ENCODE measurements at places on chromosomes 16 and 17.
A peak's percentile ranks its signal among the peaks of the same experiment; 100 is the strongest.

DNA sequence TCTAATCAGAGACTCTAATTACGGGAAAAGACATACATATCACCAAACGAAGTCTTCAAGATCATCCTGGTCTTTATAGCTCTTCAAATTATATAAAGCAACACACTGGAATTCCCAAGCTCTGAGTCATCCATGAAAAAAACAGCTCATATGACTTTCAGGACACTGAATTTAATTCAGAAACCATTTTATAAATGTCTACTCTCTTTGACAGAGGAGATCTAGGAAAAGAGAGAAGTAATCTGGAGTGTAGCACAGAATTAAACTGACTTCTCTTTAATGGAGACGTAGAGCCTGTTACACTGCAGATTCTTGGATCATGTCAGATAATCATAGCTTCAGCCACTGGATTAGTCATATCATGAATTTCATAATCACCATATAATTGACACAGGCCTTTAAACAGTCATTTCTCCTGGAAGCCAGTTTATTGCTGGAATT lies 86.8 kb upstream of the WSB1 start:
- DNase-seq, result no peak

- no peak for DNase-seq
Observed at GRCh38 chr16:88640498-88641247, 2.3 kb downstream of the IL17C start.

DNA sequence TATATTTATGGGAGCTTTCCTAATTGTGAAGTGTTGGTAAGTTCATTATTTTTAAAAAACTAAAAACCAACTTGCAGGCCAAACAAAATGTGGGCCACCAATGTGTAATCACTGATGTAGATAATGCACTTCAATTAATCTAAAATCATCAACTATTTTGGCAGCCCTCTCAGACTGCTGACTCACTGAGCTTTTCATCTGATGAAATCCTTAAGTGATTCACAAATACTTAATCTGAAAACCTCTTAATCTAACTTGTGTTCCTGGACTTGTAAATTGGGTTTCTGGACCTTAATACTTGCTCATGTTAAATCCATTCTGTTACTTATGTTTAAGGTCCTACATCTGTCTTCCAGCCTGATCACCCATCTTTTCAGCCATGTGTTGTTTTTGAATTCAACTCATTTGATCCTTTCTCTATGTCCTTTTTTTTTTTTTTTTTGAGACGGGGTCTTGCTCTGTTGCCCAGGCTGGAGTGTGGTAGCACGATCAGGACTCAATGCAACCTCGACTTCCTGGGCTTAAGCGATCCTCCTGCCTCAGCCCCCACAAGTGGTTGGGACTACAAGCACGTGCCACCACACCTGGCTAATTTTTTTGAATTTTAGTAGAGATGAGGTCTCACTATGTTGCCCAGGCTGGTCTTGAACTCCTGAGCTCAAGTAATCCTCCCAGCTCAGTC lies 39.0 kb downstream of the PRKCB start:
- no peak for DNase-seq

DNA sequence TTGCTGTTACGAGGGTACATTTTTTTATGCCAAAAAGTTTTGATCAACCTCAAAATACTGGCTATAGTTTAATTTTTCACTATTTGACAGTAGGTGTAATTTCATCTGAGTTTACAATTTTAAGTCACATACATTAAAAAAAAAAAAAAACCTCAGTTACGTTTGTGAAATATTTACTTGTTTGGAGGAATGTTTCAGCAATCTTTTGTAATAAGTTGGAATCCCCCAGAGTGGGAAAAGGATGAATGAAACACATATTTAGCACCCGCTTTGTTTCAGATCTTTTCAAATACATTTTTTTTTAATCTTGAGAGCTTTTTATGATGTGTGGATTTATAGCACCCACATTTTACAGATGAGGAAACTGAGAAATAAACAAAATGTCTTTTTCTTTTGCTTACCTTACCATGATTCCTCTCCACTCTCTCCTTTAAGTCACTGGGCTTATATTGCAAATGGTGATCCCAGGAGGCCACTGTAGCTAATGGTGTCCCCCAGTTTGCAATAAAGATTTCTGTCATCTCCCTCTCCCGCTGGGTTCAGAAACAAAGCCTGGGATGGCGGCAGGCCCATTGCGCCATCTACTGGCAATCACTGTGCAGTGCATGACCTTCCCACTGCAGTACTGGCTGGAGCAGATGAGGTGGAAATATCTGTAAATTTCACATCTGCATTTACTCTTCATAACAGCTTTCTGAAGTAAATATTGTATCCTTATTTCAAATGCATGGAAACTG lies 27.7 kb downstream of the TBC1D3B start:
- DNase-seq, result peak; percentile 73

- DNase-seq, result no peak
Observed at GRCh38 chr17:37327341-37328090, 48.3 kb upstream of the C17orf78 start.

DNA sequence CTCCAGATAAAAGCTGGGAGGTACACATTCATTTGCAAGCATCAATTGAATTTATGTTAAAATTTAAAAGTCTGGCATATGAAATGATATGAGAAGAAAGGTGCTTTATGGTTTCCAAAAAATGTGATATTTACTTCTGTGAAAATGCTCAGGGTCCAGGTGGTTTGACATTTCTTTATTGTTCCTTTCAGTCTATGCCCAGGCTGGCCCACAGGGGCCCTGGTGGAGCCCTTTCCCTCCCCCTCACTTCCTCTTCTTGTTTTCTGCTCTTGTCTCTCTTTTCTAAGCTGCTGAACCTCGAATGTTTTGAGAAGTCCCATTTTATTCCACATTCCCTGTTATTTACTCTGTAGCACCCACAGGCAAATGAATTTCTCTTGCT lies 127.8 kb downstream of the HS3ST3B1 start:
- DNase-seq, result no peak

DNA sequence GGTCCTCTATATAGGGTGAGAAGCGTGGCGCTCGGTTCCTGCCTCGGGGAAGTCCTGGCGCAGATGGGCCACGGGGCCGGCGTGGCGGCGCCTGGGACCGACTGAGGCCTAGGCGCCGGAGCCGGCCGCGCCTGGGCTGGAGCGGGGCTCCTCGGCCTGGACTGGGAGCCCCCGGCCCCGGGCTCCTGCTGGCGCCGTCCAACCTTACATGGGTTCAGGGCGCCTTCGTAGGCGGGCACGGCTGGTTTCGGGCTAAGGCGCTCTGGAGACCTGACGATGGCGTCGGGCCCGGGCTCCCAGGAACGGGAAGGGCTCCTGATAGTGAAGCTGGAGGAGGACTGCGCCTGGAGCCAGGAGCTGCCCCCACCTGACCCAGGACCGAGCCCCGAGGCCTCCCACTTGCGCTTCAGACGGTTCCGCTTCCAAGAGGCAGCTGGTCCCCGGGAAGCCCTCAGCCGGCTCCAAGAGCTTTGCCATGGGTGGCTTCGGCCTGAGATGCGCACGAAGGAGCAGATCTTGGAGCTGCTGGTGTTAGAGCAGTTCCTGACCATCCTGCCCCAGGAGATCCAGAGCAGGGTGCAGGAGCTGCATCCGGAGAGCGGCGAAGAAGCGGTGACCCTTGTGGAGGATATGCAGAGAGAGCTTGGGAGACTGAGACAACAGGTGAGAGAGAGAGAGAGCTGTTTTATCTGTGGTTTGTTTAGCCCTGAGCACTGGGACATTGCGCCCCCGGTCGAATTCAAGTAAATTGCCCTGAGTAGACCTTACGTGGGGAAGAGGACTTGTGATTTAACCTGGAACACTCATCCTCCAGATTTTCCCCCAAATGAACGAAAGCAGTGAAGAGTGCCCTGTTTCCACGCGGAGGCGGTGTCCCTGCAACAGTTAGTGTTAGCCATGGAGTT lies 504 bp downstream of the ZNF263 start:
- DNase-seq, result no peak

GRCh38 chr17:79835953-79836509 lies 3.2 kb downstream of the CBX4 start:
- peak; percentile 84 for DNase-seq

GRCh38 chr16:78566397-78567073 lies 467.1 kb downstream of the WWOX start:
- DNase-seq, result no peak

GRCh38 chr17:66805567-66805966 lies 29.4 kb upstream of the CACNG5 start:
- no peak for DNase-seq

GRCh38 chr16:83937922-83938885 lies 14.8 kb upstream of the OSGIN1 start:
- DNase-seq, result no peak

- DNase-seq, result peak; percentile 38
Observed at GRCh38 chr16:1809281-1809801, 15.8 kb upstream of the IGFALS start.

DNA sequence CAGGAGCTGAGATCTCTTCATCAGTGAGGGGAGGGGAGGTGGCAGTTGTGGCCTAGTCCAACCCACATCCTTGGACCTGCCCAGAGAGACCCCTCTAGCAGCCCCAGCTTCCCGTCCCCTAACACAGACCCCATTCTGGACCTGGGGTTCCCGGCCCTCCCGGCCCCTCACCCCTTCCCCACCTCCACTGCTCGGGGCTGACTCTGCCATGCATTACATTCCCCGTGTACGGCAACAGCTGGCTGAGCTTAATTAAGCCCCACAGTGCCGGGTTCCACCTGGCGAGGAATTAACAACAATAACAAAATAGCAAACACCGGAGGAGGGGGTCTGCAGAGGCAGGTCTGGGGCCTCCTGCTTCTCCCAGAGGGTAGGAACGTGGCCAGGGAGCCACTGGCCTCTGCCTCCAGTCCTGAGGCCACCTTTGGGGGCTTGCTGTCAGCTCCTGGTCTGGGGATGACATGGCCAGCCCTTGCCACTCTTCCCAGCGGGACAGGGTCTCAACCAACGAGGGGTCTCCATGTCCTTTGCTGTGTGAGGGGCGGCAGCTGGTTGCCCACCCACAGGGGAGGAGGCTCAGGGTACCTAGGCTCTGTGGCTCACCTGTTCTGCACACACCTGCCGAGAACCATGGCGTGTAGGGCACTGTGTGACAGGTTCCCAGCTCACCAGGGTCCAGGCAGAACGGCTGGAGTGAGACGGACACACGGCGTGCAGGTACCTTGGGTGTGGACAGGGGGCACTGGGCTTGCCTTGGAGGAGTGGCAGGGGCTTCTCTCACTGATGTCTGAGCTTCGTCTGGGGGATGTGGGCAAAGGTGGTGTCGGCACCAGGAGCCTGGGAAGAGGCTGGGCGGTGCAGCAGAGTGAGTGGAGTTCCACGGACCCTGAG lies 46.9 kb upstream of the CBFA2T3 start:
- no peak for DNase-seq

DNA sequence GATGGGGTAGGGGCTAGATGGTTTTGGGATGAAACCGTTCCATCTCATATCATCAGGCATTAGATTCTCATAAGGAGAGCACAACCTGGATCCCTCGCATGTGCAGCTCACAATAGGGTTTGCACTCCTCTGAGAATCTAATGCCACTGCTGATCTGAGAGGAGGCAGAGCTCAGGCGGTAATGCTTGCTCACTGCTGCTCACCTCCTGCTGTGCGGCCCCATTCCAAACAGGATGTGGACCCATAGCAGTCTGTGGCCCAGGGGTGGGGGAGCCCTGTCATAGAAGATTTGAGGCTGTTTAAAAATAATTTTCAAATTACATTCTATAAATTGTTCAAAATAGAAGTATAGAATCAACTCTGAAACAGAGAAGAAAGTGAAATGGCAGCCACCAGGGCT lies 50.8 kb downstream of the PHKB start:
- no peak for DNase-seq

GRCh38 chr17:47742319-47743181 lies 9.5 kb downstream of the TBX21 start:
- no peak for DNase-seq

GRCh38 chr17:11981862-11982261 lies 15.4 kb downstream of the ZNF18 start:
- DNase-seq, result no peak

DNA sequence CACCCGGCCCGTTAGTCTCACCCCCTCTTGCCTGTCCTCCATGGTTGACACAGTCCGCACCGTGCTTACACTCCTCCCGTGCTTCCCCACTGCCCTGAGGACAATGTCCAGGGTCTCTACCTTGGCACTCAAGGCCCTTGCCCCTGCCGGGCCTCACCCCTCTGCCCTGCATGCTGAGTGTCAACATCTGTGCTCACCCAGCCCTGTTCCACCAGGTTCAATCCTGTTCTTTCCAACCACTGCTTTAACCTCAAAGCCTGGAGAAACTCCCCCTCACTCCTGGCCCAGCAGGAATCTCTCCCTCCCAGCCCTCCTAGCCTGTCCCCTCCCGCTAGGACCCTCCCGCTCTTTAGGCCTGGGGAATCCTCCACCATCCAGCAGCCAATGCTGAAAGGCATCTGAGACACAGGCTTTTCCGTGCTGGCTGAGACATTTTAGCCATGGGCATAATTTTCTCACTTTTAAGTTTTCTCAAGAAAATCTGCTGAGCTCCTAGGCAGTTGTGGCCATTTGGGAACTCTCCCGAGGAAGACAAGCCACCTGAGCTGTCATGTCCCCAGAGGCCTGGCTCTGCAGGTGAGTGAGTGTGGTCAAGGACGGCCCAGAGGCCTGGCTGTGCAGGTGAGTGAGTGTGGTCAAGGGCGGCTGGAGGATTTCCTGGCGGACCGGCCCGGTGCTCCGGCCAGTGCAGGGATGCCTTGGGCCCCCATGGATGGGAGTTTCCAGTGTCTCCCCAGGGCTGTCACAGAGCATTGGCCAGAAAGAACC lies 10.8 kb upstream of the P2RX1 start:
- no peak for DNase-seq

- DNase-seq, result no peak
Observed at GRCh38 chr16:57036945-57037344, 47.6 kb downstream of the NLRC5 start.

DNA sequence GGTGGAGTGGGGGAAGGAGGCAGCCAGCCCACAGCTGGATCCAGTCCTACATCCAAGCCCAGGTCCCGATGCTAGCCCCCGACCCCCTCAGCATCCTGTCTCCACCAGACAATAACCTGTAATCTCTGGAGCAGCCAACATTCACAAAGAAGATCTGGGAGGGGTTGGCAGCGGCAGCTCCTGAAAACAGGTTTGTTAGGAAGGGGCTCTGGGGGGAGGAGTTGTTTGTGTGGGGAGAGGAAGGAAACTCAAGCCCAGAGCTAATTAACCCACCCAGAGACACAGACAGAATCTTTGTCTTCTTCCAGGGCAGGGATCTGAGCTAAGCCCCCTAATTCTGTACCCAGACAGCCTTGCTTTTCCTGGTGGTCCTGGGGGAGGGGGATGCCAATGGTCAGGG lies 4.6 kb upstream of the C17orf113 start:
- DNase-seq, result no peak

DNA sequence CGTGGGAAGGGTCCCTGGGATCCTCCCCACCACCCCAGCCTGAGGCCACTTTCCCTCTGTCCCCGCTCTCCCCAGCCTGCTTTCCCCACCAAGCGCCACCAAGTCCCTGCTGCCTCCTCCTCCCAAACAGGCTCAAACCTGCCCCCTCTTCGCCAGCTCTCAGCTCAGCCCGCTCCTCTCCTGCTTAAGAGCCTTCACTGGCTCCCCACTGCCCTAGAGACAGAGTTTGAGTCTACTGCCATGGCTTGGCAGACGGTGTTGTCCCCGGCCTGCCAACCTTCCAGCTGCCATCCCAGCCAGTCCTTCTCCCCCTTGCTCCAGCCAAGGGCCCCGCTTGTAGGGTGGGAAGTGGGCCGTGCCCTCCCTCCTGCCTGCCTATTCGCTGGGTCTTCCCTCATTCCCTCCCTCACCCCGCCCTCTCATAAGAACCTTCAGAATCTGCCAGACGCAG lies 11.1 kb downstream of the IL4R start:
- DNase-seq, result no peak

All from lower lobe of right lung (tissue), 2 donors.